HTR-8/SVneo (cell line): ENCODE measurements at places on chromosomes 16 and 17.

DNA sequence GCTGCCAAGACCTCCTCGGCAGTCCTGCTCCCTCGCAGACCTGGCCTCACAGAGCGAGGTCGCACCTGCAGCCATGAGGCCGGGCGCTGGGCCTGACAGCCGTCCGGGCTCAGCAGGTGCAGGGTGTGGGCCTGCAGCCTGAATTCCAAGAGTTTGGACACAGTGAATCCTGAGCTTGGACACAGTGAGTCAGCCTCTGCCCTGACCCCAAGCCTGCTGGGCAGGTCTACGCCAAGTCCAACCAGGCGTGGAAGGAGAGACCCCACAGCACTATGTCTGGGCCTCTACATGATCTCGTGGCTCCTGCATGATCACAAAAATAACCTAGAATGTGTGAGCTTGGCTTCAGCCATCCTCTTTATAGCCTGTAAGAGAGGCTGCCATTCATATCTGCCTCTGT lies 121.0 kb downstream of the C16orf95 start:
- DNase-seq, result no peak

DNA sequence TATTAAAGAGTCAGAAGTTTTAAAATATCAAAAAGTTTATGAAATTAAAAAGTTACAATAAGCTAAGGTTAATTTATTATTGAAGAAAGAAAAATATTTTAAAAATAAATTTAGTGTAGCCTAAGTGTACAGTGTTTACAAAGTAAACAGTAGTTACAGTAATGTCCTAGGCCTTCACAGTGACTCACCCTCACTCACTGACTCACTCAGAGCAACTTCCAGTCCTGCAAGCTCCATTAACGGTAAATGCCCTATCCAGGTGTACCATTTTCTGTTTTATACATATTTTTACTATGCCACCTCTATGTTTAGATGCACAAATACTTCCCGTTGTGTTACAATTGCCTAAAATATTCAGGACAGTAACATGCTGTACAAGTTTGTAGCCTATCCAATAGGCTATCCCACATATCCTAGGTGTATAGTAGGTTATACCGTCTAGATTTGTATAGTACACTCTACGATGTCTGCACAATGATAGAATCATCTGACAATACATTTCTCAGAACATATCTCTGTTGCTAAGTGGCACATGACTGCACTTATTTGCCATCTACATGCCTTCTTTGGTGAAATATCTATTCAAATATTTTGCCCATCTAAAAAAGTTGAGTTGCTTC lies 67.2 kb upstream of the WSB1 start:
- no peak for DNase-seq

GRCh38 chr16:13956635-13957196 lies 36.8 kb downstream of the ERCC4 start:
- no peak for DNase-seq

- no peak for DNase-seq
Observed at GRCh38 chr17:64788286-64789060, 126.4 kb upstream of the SMURF2 start.

DNA sequence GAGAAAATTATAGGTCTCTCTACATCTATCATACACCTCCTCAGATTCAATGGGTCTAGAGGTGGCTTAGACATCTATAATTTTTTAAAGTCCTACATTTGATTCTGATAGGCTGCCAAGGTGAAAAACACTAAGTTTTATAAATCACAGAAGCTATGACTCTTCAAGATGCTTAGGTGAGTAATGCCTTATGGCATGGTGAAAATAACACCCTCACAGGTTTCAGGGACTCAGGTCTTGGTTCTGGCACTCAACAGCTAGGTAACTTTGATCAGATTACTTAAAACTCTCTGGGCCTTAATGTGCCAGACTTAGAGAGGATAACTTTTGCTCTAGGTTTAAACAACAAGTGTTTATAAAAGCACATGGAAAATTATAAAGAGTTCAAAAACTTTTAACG lies 2.0 kb upstream of the COX10 start:
- DNase-seq, result no peak

GRCh38 chr17:80498242-80498919 lies 22.0 kb upstream of the NPTX1 start:
- DNase-seq, result no peak

- no peak for DNase-seq
Observed at GRCh38 chr16:87725596-87726235, 40.1 kb downstream of the KLHDC4 start.

GRCh38 chr16:4588386-4588785 lies 26.3 kb downstream of the UBALD1 start:
- no peak for DNase-seq

DNA sequence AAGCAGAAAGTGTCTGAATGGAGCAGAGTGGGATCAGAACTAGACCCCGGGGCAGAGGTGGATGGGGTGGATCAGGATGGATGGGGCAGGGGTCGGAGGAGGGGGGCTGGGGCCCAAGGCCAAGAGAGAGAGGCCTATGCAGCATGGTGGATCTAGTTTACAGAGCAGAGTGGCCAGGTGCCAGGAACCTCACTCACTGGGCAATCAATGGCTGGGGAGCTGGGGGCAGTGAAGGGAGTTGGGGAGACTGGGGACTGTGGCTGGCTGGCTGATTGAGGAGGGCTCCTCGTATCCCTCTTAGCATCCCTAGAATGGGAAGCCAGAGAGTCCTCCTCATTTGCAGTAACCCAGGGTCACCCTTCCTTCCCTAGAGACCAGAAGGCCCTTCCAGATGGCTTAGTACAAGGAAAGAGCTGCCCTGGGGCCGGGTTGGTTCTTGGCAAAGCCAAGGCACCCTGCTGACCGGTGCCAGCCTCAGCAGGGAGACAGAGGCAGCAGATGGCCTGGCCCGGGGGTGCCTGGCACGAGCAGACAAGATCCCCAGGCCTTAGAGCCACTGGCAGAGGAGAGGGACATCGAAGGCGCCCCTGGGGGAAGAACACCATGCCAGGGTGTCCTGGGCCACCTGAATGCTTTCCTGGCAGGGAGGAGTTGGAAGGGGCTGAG lies 36.8 kb downstream of the SRCIN1 start:
- DNase-seq, result no peak

GRCh38 chr16:2040787-2041522 lies 6.7 kb downstream of the NTHL1 start:
- no peak for DNase-seq

GRCh38 chr17:34377078-34377823 lies 14.2 kb upstream of the CCL1 start:
- no peak for DNase-seq

DNA sequence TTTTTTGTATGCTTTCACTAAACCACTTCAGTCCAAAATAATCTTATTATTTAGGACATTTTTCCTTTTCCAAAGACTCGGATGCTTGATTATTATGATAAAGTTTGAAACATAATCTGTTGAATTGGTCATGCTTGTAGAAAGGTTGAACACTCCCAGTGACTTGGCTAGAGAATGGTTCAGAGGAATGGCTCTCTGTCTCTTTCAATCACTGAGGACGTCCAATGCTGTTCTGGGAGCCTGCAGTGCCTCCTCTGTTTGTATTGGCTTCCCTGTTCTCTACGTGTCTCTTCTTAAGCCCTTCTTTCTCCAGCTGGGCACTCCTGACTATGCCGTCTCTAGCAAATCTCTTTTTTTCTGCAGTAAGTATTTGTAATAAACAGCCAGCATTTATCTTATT lies 369.0 kb upstream of the DYNLRB2 start:
- DNase-seq, result no peak

GRCh38 chr16:11417487-11417886 lies 72.2 kb downstream of the RMI2 start:
- no peak for DNase-seq

- DNase-seq, result no peak
Observed at GRCh38 chr16:22326771-22327445, 29.7 kb downstream of the POLR3E start.

GRCh38 chr17:48155889-48156611 lies 48.5 kb downstream of the SNX11 start:
- DNase-seq, result no peak

DNA sequence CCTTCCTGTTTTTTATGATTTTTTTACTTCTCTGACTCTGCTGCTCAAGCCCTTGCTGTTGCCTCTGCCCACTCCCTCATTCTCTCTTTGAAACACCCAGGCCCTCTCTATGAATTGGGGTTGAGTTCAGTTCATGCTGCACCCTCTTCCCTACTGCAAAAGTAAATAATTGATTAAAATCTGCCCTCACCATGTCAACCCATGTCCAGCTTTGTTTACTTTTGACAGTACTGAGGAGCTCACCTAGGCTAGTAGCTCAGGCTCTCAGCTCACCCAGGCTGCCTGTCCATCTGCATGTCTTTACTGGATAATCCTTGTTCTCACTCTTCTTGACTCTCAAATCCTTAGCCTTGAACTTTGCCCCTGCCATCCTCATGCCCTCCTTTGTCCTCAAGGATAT lies 95.2 kb downstream of the SPACA3 start:
- no peak for DNase-seq

DNA sequence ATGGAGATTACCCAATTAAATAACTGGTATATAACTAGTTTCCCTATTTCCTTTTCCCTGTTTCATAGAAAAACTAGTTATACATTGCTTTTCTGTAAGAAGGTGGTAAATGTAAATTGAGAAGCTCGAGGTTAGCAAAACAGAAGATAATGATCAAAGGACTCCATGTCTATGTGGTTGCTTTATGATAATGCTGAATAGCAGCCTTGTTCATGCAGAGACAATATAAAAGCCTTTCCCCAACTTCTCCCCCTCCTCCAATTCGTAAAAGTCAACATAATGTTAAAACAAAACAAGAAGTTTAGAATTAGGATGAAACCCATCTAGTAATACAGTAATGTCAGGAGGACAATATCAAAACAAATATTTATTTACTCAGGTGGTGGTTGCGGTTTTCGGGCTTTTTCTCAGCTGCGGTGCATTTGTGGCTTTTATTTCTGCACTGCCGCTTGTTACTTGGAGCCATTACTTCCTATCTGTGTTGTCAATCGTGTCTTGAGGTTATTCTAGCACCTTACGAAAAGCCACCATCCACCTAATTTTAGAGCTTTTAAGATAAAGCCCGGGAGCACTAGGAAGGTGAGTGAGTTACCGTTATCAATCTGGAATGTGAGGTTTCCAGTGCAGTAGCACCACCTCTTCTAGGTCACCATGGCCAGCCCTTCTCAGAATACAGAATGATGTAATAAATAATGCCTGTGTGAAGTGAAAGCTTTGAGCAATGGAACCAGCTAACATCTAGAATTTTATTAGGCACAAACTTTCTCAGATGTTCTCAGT lies 297.5 kb downstream of the CDH13 start:
- DNase-seq, result no peak

- no peak for DNase-seq
Observed at GRCh38 chr17:78255953-78256706, 24.7 kb downstream of the TMEM235 start.

DNA sequence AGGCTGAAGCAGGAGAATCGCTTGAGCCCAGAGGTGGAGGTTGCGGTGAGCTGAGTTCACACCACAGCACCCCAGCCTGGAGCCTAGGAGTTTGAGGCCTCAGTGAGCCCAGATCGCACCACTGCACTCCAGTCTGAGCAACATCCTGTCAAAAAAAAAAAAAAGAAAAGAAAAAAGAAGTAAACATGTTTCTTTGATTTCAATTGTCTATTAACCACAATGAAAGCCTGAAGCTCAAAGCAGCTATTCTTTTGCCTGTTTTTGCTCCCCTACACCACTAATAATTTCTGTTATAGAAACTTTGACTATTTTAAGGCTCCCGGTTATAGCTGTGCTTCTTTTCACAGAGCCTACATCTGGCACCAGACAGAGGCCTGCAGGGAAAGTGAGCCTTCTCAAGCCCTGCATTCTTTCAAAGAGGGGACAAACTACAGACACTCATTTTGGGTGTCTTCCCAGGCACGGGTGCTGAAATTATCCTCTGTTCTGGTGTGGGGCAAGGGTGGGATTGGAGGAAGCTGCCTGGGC lies 14.2 kb upstream of the SLC52A1 start:
- no peak for DNase-seq

DNA sequence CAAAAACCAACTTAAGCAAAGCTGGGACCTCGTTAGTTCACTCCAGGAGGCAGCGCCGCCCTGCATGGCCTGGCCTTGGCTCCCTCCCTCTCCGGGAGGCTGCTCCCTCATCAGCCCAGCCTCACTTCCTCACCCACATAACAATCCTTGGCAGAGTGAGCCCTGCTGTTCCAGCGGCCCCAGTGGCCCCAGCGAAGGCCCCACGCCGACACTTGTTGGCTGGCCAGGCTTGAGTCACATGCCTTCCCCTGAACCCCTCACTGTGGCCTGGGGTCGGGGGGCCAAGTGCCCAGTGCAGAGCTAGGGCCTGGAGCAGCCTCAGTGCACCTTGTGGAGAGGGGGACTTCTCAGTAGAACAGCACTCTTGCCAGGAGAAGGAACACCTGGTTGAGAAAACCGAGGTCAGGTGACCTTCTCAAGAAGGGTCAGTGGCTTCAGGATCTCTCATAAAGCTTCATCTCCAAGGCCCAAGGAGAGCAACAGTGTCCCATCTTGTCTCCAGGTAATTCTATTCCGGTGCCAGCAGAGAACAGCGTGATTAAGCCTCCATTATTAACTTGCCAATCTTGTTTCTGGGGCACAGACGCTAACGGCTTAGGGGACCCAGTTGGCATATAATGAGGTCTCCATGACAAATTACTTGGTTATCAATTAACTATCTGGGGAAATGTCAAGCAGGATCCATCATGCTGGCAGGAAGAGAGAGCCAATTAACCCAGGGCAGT lies 26.8 kb downstream of the ENDOV start:
- no peak for DNase-seq

GRCh38 chr16:54034684-54035083 lies 251.9 kb downstream of the IRX3 start:
- DNase-seq, result no peak

GRCh38 chr17:8887834-8888703 lies 20.6 kb upstream of the PIK3R6 start:
- peak; percentile 31 for DNase-seq

GRCh38 chr17:49076573-49077384 lies 55.8 kb upstream of the B4GALNT2 start:
- DNase-seq, result peak; percentile 60

GRCh38 chr17:65587534-65588180 lies 26.2 kb upstream of the AXIN2 start:
- DNase-seq, result no peak

- DNase-seq, result no peak
Observed at GRCh38 chr17:35790841-35791240, 4.6 kb downstream of the MMP28 start.

GRCh38 chr16:24009098-24009497 lies 173.3 kb downstream of the PRKCB start:
- DNase-seq, result no peak

DNA sequence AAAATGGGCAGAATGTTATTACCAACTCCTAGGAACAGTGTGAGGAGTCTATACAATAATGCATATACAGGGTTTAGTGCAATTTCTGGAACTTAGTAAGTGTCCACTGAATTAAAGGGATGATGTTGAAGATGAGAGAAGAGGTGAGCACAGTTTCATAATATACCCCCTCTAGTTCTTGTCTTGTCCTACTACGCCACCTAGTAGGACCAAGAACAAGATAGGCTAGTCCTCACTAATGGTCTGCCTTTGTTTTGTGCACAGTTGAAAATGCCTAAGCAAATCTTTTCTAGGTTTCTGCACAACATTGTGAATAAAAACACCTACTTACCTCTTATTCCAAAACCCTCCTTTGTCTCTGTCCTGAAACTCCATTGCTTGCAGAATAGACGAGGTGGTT lies 670.2 kb downstream of the CDH8 start:
- DNase-seq, result no peak
